ENCODE measurements at places on chromosomes 5 and 9.

- no peak for DNase-seq
These were observed 114.5 kb downstream of the SLC25A46 start for GRCh38 chr5:110853267-110853666.

- no peak for DNase-seq
These were observed 92.1 kb upstream of the IL12B start for GRCh38 chr5:159422361-159422760.

- DNase-seq: no peak
These were observed 170.2 kb upstream of the NREP start for GRCh38 chr5:111927191-111927590.

DNA sequence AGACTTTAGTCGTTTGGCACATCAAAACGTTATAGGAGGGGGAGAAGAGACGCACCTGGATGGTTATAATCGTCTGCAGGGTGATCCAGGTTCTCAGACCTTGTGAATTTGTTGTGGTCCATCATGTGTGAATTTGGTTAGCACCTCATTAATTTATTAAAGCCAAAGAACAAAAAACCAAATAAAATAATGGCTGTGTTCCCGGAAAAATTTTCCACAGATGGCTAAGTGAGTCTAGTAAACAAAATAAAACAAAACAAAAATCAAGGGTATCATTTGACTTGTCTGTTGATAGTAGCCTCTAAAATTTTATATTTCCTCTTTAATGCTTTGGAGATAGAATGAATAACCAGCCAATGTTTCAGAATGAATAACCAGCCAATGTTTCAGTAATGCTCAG is 119.7 kb downstream of the ACTBL2 start:
- no peak for DNase-seq

- DNase-seq: no peak
These were observed 198.4 kb upstream of the MEF2C start for GRCh38 chr5:89081360-89081759.

DNA sequence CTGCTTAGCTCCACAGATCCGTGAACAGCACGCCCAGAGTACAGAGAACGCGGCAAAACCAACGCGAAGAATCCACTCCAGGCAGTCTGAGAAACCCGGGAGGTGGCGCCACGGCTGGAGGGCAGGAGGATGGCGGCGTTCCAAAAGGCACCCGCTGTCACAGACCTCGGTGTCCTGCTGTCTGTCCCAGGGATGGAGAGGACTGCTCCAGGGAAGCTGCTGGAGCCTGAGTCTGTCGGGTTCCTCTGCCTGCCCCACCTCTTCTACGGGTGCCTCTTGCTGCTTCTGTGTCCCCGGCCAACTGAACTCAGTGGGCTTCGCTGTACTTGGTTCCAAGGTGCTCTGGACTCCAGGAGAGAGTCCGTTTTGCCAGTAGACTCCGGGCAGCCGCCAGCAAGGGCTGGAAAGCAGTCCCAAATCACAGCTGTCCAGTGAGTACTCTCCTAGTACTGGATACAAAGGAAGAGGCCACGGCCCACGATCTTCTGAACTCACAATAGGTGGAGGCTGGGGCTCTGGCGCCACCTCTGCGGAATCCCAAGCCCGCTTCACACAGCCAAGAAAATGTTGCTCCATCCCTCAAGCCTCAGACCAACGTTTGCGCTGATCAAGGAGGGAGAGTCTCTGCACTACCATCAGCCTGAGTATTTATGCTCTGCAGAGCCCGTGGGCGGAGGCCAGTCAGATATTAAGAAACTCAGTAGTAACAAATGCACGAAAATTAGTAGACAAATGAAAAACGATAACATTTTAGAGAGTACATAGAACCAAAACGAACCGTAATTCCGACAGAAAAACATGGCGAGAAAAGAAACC is 440 bp downstream of the ANXA2R start:
- DNase-seq: peak; percentile 75

- DNase-seq: no peak
These were observed 68.6 kb upstream of the CKMT2 start for GRCh38 chr5:81164476-81164875.

DNA sequence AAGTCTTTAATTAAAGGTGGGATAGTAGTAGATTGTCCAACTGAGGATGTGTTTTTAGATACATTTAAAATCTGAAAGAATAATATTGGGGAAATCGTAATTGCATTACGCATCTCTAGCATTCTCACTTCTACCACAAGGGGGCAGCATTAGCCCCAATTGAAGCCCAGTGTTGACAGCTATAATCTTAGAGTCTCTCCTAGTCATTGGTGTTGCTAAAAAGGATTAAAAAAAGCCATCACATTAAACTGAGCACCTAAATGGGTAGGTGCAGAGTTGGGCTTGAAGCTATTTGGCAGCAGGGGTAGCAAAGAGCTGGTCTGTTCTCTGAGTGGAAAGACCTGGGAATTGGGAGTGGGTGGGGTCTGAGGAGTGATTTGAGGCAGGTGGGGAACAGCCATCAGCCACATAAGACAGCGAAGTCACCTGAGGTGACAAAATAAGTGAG is 177.2 kb downstream of the OSTF1 start:
- peak; percentile 62 for DNase-seq

- no peak for DNase-seq
These were observed 92.1 kb upstream of the MAP1B start for GRCh38 chr5:72015103-72015548.
